Peyer's patch (tissue), 4 donors: ENCODE measurements at places on chromosomes 11 and 22. TPM values are rescaled to one million over a fixed set of nuclear protein-coding genes. Genes with fewer than 3 reads are reported as not detected.

IL17REL gene
- 1.2 TPM for total RNA-seq

DNA sequence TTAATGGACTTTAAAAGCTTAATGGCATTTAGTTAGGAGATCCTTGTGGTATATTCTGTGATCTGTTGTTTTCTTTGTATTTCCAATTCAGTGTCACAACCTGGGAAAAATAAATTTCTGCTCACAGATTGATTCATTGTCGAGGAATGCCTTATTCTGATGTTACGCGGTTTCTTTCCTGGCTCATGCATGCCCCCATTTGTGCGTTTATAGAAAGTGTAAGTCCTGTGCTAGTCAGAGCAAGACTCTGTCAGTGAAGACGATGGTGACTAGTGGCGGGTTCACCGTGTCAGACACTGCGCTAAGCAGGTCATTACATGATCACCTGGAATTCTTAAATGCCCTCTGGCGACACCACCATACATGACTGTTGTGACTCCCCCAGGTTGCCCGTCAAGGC lies 169.4 kb downstream of the TBC1D22A start:
- H3K27me3 ChIP-seq = no peaks in the 10 kb centered on the region
- no peak overlapping the region for H3K27ac ChIP-seq
- H3K4me1 ChIP-seq = no peaks in the 10 kb centered on the region
- H3K4me3 ChIP-seq = no peak overlapping the region

DNA sequence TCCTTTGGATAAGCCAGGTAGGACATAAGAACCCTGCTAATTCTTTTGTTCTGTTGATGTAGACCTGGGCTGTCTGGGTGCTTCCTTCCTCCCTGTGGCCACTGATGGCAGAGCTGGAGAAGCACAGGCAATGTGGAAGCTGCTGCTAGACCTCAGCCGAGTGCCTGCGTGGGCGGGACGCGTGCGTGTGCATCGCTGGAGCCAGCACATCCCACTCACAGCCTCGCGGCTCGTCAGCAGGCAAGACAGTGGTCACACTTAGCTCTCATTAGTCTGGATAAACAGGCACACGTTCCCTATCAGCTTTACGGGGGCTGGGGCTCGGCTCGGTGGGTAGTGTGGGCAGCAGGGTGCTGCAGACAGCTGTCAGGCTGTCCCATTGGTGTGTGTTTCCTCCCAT lies 155.7 kb downstream of the GRIK4 start:
- no peaks in the 10 kb centered on the region for H3K27me3 ChIP-seq
- no peak for DNase-seq
- no peaks in the 10 kb centered on the region for H3K36me3 ChIP-seq

DNA sequence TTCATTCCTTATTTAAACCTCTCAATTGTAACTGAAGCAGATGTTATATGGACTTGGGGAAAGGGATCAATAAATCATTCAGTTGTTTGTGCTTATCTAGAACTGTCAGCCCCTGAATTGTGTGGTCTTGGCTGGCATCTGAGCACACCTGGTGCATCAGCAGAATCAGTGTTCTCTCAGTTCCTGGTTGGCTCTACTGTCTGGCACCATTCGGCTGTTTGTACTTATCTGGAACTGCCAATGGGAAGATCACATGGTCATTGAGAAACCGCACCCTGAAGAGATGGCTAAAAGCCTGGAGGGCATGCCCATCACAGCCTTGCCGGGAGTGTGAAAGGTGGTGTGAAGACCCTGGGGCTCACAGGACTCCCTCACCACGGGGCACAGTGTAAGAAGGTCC lies 37.1 kb upstream of the EHF start:
- H3K4me1 ChIP-seq = no peaks in the 10 kb centered on the region
- no peaks in the 10 kb centered on the region for H3K36me3 ChIP-seq
- H3K4me3 ChIP-seq = no peak overlapping the region
- H3K27ac ChIP-seq = no peak overlapping the region
- no peak for DNase-seq

GRCh38 chr11:121293288-121293594 lies 670 bp downstream of the SC5D start:
- H3K4me3 ChIP-seq = peak overlapping the region; percentile 86
- peak overlapping the region; percentile 90 for H3K27ac ChIP-seq
- DNase-seq = no peak
- no peaks in the 10 kb centered on the region for H3K36me3 ChIP-seq

DNA sequence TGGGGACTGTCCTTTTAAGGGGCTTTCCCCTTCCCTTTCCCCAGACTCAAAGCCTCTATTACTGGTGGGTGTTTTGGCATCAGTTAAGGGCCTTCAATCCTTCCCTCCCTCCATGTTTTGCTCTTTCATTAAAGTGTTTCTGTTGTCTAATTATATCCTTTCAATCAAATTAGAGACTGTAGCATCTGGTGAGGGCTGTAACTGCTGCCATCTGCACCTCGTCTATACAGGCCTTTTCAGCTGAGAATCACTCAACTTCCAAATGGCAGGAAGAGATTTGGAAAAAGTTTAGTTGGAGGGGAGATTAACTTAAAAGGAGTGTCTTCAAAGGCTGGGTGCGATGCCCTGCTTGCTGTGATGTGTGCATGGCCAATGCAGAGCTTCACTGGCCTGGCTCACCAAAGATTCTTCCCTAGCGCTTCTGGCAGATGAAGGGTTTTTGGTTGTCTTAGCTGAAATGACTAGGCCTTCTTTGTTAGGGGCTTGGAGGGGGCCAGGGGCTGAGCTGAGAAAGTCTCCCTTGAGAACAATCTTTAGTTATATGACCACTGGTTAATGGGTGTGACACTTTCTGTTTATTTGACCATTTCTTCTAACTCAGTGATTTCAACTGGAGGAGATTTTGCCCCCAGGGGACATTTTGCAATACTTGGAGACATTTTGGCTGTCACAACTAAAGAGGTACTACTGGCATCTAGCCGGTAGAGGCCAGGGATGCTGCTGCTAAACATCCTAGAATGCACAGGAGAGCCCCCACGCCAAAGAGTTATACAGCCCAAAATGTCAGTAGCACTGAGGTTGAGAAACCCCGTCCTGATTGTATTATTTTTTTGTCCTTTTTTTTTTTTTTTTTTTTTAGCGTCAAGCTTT lies 7.5 kb downstream of the KREMEN1 start:
- H3K27me3 ChIP-seq = no peaks in the 10 kb centered on the region
- no peaks in the 10 kb centered on the region for H3K36me3 ChIP-seq
- H3K4me1 ChIP-seq = no peaks in the 10 kb centered on the region

DNA sequence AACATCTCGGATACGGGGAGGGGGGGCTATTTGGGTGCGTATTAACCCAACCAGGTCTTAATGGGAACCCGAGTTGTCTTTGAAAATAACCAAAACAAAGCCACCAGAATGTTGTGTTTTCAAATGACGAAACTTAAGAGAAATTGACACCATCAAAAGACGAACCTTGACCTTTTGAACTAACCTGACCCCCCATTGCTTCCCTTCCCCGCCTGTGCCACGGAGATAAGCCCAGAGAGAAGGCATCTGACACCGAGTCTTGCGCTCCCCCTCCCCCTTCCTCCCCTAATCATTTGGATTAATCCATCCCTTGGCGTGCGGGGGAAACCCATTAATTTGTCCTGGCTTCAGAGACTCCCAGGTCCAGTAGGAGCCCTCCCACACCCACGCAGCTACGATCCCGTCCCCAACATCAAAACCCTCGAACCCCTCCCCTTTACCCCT lies 4.5 kb upstream of the GCAT start:
- no peaks in the 10 kb centered on the region for H3K36me3 ChIP-seq
- DNase-seq = no peak
- peaks cover 4% of the 10 kb centered on the region for H3K4me1 ChIP-seq
- H3K27me3 ChIP-seq = no peaks in the 10 kb centered on the region

- no peaks in the 10 kb centered on the region for H3K27me3 ChIP-seq
- H3K4me3 ChIP-seq = no peak overlapping the region
- DNase-seq = no peak
- no peak overlapping the region for H3K27ac ChIP-seq
- H3K4me1 ChIP-seq = no peaks in the 10 kb centered on the region
These were observed 20.8 kb downstream of the ARVCF start for GRCh38 chr22:19995611-19996339.

TANGO2 gene
- total RNA-seq = 27.2 TPM

DNA sequence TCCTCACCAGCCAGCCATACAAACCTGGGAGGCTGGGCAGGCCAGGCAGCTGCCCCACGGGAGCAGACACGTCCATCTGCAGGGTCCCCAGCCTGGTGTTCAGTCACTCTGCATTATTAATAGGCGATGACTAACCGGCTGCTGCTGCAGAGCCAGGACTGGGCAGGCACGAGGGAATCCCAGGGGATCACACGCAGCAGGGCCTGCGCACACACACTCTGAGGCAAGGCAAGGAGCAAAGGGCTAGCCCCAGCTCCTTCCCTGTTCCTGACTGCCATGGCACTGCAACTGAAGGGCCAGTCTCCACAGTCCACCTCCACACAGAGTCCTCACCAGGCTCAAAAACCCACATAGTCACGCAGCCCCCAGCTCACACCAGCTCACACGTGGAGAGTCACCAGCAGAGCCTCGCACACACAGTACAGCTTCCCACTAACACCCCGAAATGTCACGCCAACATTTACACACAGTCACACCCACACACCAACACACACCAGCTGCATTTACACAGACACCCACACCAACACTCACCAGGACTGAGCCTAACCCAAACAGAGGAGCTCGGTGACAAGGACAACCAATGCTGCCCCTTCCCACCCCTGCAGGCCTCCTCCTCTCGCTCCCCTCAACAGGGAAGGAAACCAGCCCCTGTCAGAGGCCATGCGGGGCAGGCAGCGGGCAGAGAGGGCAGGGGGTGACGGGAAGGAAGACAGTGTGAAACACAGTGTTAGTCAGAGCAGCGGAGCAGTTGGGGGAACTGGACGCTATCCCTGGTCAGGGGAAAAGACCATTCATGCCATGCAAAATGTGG lies 47.3 kb downstream of the NRXN2 start:
- DNase-seq = no peak
- no peaks in the 10 kb centered on the region for H3K4me1 ChIP-seq
- H3K27ac ChIP-seq = no peak overlapping the region
- no peak overlapping the region for H3K4me3 ChIP-seq

DNA sequence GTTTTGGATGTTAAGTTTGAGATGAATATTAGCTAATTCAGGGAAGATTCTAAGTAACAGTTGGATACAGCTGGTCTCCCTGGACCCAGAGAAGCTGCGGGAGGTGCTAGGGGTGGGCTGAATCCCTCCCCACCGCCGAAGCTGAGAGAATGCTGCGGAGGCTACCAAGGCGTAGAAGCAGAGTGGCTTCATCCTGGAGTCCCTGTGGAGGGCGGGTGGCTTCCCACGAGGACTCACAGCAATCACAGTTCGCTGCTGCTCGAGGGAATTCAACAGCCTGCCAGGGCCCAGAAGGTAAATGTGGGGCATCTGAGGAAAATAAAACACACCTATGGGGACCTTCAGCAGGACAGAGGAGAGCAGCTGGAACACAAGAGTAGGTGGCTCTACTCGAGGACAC lies 11.1 kb upstream of the B3GAT1 start:
- no peak overlapping the region for H3K27ac ChIP-seq
- no peaks in the 10 kb centered on the region for H3K4me1 ChIP-seq
- H3K27me3 ChIP-seq = no peaks in the 10 kb centered on the region
- H3K4me3 ChIP-seq = no peak overlapping the region

ZDHHC24 gene
- 9.1 TPM for total RNA-seq

DNA sequence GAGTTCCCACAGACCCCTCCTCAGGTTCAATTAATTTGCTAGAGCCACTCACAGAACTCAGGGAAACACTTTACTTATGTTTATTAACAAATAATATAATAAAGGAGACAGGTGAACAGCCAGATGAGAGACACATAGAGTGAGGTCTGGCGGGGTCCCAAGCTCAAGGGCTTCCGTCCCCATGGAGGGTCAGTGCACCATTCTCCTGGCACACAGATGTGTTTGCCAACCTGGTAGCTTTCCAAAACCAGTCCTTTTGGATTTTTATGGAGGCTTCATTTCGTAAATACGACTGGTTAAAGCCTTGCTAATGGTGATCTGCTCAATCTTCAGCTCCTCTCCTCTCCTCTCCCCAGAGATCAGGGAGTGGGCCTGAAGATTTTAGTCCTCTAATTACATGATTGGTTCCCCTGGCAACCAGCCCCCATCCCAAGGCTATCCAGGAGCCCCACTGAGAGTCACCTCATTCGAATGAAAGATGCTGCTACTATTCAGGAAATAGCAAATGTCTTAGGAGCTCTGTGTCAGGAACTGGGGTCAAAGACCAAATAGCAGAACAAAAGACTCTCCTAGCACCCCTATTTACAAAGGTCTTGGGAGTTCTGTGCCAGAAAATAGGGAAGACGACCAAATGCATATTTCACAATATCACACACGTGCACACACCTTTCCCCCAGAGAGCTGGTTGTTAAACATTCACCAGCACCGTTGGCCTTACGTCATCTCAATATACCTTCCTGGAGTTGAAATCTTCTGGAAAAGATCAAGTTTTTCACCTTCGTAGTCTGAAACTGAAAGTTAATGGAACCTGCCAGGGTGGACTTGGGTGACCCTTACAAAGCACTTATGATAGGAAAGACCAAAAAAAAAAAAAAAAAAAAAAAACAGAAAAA lies 23.8 kb upstream of the CAPRIN1 start:
- H3K27me3 ChIP-seq = no peaks in the 10 kb centered on the region
- H3K4me3 ChIP-seq = no peak overlapping the region
- no peak for DNase-seq
- H3K36me3 ChIP-seq = no peaks in the 10 kb centered on the region
- peak overlapping the region; percentile 63 for H3K27ac ChIP-seq
- H3K4me1 ChIP-seq = no peaks in the 10 kb centered on the region

DNA sequence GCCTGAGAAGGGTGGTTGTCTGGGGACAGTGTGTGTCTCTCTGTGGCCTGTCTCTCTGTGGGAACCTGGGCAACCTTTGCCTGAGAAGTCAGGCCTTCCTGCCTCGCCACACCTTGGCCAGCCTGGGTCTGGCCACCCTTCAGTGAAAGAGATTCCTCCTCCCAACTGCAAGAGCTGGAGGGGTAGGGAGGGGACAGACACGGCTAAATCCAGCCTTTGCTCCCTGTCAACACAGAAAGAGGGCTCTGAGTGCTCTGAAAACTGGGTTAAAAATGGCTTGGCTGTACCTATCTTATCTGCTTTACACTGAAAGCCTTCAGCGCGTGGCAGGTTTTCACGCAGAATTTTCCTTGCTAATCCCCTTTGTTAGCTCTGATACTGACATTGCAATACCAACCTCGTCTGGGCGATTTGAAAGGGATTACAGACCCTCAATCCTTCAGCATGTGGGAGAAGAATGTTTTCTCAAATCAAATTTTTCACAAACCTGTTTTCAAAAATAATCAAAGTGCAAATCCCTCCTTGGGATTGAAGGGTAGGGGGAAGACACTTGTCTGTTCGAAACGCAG lies 163.7 kb downstream of the DSCAML1 start:
- H3K4me1 ChIP-seq = no peaks in the 10 kb centered on the region
- no peak for DNase-seq
- H3K36me3 ChIP-seq = no peaks in the 10 kb centered on the region
- H3K27ac ChIP-seq = no peak overlapping the region

SLC5A4 gene
- total RNA-seq = 56.9 TPM

MMP13 gene
- not detected for total RNA-seq

DNA sequence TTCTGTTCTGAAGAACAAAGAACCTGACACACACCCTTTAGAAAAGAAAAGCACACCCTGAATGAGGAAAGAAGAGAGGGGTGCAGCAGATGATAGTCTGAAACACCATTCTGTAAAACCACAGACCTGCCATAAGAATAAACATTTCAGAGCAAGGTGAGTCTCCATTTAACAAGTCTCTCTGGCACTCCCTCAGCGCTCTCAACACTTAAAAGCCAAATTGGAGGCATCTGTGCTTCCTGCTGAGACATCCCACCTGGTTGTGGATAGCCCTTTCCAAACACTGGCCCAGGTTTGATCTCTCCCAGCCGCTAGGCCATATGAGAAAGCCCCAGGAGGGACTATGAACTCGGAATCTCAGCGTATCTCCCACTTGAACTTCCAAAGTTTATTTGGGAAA lies 36.3 kb downstream of the ETS1 start:
- no peaks in the 10 kb centered on the region for H3K4me1 ChIP-seq
- H3K36me3 ChIP-seq = no peaks in the 10 kb centered on the region
- H3K27ac ChIP-seq = peak overlapping the region; percentile 79
- no peaks in the 10 kb centered on the region for H3K27me3 ChIP-seq
